Activated CD4-positive, alpha-beta T cell treated with anti-CD3 and anti-CD28 coated beads for 48 hours (primary cell): ENCODE measurements at places on chromosomes 1 and 21.

DNA sequence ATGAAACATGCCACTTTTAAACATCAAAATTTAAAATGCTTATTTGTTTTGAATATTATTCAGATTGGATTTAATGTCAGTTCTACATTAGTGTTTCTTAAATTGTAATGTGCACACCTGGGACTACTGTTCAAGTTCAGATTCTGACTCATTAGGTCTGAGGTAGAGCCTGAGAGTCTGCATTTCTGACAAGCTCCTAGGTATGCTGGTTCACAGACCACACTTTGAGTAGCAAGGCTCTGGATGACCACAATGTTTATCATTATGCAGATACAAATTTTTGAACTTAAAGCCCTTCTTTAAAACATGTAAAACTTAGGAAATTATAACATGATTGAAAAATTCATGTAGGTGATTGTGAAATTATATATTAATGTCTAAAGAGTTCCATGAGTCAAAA is 40.2 kb downstream of the TTLL7 start:
- no peak for DNase-seq

GRCh38 chr1:206035027-206035426 is 11.3 kb upstream of the CTSE start:
- no peak for DNase-seq

GRCh38 chr1:206921772-206922265 is at the start of gene FCMR:
TSS of gene FCMR (minus strand) at chr1:206921941. CDS start at chr1:206921854, 87 bp downstream.
- peak; percentile 41 for DNase-seq

DNA sequence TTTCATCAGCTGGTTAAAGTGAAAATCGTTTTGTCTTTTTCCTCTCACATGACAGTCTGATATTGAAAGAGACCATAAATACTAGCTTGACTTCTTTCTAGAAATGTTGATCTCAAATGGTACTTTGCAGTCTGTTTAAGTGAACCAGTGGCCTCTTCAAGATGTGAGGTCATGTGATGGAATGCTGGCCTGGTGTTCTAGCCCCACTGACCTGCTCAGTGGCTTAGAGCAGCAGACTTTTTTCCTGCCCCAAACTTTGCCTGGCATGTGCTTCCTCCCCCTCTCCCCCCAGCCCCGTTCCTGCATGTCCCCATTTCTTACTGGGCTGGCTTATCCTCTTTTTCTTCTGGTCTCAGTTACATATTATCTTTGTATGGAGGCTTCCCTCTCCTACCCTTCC is 34.3 kb downstream of the ZYG11A start:
- DNase-seq: no peak

GRCh38 chr1:9561429-9561828 is 22.2 kb downstream of the SLC25A33 start:
- no peak for DNase-seq

- DNase-seq: no peak
These were observed 34.1 kb upstream of the EPS15 start for GRCh38 chr1:51552929-51553807.

GRCh38 chr1:179719272-179719671 is 23.8 kb upstream of the FAM163A start:
- DNase-seq: no peak

DNA sequence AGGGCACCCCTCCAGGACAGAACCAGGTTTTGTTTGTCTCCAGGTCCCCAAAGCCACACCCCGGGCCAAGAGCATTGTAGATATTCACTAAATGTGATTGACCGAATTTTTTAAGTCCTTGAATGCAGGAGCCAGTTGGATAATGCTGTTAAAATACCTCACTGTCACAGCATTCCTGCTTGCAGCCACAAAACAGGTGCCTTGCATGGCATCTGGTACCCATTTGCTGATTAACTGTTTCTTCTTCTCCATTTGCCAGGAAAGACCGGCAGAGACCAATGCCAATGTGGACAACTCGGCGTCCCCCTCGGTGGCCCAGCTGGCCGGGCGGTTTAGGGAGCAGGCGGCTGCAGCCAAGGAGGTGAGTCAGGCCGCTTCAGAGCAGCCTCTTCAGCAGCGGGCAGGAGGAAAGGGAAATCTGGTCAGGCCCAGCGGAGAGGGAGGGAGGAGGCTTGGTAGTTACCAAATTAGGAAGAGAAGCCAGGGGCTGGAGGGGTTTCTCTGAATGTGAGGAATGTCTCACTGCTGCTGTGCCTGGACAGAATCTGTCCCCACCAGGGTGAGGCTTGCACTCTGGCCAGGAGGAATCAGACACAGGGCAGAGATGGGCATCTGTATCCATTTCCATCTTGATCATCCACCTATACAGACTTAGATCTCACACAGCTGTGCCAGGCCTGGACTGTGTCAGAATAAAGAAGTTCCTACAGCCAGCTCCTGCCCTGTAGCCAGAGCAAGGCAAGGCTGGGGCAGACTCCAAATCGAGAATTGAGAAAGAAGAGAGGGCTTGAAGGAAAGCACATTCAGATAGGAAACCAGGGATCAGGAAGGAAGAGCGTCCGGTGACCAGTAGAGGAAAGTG is 37.9 kb upstream of the MPZL1 start:
- no peak for DNase-seq

GRCh38 chr1:2643414-2644077 is 10.7 kb upstream of the MMEL1 start:
- DNase-seq: peak; percentile 0

DNA sequence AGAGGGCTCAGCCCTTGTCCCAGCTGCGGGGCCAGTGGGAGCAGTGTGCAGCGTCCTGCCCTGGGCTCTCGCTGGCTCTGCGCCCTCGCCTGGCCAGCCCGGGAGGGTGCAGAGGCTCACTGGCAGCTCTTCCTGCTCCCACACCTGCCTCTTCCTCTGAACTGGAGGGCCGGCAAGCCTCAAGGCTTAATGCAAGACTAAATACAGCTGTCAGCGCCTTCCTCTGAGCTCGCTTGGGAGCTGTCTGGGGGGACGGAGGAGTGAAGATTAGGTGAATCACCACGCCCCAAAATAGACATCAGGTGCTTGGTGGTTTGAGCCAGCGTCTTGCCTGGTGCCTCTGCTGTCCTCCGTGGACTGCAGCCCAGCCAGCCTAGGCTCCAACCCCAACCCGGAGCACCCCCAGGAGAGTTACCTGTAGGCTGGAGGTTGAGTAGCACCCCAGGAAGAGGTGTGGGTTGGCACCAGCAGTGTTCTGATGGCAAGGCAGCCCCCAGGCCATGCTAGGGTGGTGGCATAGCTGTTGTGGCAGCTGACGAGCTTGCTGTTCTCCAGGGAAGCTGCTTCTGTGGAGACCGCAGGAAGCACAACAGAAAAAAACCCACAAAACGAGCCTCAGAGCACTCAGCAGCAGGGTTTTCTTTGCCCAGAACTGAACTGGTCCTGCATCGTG is 36.9 kb downstream of the UMODL1 start:
- DNase-seq: peak; percentile 79

DNA sequence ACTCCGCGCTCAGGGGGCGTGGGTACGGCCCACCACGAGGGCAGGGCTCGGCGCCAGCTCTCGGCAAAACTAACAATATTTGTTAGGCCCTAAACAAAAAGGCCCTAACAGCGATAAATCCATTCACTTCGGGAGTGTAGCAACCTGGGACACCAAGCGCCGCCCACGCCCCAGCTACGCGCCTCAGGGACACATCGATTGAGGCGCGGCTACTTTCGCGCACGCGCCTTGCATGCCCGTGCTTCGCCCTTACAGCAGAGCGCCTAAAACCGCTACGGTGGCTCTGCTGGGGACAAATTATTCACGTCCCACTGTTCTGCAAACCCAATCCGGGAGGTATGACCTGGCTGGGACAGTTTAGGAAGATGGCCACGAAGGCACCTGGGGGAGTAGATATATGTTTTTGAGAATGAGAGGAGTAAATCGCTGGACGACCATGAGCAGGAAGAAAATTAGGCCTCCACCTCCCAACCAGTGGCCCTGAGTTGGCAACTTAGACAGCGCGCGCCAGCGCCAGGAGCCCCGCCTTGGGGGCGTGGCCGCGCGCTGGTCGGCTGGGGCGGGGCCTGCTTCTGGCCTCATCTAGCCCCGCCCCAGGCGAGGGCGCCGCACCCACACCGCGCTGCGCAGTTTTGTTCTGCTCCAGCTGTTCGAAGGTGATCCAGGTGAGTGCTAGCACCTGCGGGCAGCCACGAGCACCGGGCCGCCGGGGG is at the start of gene MGST3:
Gene MGST3 (plus strand): TSS at position 606 of the 713 bp plus-strand sequence. CDS start 18,614 bp downstream, outside the sequence.
- DNase-seq: peak; percentile 97

DNA sequence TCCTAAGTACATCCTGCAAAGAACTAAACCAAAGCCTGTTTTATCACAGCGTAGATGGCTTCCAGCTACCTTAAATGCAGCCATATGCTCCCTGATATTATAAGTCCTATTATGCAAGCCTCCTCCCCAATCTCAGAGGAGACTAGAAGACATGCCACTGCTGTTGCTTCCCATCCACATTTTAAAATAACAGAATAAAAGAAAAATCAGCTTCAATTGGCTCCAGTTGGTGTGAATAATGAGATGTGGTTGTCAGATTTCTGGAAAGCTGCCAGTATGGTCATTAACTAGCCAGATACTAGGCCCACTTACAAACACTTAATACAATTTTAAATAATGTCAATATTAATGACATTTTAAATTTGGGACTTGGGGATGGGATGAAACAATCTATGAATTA is 25.7 kb downstream of the WARS2 start:
- no peak for DNase-seq

GRCh38 chr1:182671750-182672486 is 12.5 kb downstream of the RGS8 start:
- no peak for DNase-seq

DNA sequence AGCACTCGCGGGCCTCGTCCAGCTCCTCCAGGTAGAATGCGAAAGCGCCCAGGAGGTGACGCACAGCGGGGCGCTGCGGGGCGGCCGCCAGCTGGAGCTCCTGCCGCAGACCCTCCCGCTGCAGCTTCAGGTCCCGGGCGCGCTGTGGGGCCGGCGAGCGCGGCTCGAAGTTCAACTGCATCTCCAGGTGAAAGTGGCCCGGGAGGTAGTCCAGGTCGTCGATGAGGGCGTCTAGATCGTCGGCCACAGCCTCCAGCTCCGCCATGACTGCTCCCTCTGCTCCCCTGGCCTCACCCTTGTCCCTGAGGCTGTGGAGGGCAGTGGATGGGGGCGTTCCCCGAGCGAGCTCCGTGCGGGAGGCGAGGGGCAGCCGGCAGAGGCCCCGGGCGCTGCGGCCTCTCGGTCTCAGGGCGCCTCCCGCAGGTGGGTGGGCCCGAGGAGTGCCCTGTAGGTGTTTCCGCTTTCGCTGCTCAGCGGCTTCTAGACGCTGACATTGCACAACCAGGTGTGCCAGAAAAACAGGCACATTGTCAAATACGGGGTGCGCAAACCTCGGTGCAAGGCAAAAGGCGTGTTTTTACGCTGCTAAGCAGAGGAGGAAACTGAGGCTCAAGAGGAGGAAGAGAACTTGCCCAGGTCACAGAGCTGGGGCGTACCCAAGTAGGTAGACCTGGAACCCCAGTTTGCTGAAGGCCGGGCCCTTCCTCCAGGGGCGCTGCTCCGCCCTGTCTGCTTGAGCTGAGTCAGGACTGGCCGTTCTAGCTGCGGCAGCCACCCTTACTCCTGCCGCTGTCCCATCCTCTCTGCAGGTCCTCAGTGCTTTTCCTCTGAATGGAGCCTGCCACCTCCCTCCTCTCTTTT is at the start of gene TTC22:
Gene TTC22 (minus strand): TSS at position 425 of the 861 bp plus-strand sequence. CDS start 160 bp downstream, at position 265.
- peak; percentile 81 for DNase-seq

GRCh38 chr1:85091671-85092280 is 43.5 kb upstream of the MCOLN3 start:
- DNase-seq: peak; percentile 30

- no peak for DNase-seq
These were observed 33.7 kb upstream of the FOXO6 start for GRCh38 chr1:41327383-41327999.

GRCh38 chr1:40389322-40389803 is 15.8 kb downstream of the SMAP2 start:
- no peak for DNase-seq

- DNase-seq: no peak
These were observed 257.8 kb upstream of the CHRM3 start for GRCh38 chr1:239128541-239128940.

DNA sequence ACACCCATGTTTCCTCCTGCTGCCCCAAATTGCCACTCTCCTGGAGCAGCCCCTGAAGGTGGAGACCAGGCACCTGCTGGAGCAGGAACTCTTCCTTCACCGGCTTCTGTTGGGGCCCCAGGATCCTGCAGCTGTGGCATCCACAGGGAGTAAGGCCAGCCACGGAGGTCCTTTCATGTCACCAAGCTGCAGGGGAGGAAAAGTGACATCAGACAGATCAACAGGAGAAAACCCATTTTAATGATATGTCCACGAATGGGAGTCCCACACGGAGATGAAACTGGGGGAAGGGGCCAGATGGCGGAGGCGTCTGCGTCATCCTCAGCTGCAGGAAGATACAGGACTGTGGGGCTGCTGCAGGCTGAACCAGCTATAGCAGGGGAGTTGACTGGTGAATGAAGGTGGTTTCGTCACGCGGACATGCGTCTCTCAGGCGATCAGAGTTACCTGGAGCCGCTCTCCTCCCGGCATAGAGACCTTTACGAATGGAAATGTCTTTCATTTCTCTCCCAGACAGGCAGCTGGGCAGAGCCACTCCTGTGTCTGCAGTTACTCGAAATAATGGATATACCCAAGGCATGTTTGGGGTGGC is 9.9 kb downstream of the TP73 start:
- DNase-seq: no peak

DNA sequence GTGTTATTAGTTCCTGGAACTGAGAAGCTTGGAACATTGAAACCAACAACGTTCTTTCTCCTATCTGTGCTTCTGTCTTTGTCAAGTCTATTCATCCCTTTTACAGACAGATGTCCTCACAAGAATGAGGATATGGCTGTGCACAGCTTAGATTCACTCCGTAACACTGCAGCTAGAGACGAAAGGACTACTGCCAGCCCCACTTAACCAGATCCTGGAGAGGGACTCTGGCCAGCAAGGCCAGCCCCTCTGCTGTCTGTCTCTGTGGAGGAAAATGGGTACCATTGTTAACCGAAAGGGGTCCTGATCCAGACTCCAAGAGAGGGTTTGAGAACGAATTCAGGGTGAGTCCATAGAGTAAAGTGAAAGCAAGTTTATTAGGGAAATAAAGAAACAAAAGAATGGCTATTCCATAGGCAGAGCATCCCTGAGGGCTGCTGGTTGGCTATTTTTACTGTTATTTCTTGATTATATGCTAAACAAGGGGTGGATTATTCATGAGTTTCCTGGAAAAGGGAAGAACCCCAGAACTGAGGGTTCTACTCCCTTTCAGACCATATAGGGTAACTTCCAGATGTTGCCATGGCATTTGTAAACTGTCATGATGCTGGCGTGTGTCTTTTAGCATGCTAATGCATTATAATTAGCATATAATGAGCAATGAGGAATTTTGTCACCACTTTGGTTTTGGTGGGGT is 17.4 kb upstream of the USP24 start:
- DNase-seq: no peak

DNA sequence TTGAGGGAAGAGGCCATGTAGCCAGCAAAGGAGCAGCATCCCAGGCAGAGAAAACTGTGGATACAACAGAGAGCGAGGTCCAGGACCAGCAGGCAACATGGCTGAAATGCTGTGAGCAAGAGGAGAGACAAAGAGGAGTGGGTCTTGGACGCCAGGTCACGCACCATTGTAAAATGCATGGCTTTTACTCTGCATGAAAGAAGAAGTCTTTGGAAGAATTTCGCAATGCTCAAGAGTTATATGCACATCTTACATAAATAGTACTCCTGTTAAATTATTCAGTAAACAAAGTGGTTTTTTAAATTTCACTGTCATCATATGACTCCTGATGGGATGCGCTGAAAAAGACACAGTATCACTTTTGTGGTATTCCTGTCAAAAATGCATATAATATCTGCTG is 3.5 kb downstream of the CD244 start:
- DNase-seq: no peak
